ENCODE measurements at places on chromosomes 5 and 9.

DNA sequence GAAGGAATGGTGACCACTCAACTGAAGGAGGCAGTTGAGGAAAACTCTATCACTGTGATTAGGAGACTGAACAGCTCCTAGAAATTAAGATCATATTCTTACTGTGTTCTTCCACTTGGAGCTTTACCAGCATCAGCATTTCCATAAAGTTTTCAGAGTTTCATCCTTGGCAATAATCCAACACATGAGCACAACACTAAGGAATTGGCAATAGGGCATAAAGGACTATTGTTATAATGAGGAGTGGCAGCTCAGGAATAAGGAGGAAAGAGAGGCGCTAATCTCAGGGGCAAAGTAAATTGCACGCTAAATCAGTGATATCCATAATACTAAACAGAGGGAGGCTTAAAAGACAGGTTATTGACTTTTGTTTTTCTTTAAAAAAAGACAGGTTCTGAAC is 338.9 kb downstream of the EFNA5 start:
- DNase-seq, result no peak

GRCh38 chr9:14180093-14180959 is 133.6 kb downstream of the NFIB start:
- peak; percentile 94 for DNase-seq

GRCh38 chr5:67283988-67284487 is 87.4 kb upstream of the CD180 start:
- DNase-seq, result no peak

DNA sequence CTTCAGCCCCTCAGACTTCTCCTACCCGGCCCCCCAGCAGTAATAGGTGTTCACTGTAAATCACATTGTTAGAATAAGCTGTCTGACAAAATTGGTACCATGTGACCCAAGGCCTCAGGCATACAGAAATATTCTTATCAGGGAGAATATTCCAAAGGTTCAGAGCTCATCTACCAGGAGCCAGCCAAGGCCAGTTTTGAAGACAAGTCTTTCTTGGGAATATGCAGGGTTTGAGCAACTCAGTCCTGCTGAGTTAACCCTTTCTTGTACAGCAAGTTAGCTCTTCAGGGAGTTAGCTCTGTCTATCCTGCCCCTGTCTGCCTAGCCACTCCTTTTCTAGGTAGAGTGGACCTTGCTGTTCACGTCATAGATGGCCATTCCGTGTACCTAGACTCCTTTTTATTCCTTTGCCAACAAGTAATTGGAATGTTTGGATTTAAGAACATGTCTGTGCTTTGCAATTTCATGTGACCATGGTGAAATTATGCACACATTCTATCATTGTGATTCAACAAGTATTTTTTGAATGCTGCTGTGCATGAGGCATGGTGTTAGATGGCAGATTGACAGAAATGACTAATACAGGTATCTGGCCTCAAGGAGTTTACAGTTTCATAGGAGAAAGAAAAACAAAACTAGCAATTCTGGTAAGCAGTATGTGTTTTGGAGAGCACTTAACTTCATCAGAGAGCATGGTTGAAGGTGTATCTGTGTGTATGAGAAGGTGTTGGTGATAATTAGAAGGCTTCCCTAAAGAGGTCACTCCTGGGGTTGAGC is 22.6 kb downstream of the TGFBR1 start:
- no peak for DNase-seq

DNA sequence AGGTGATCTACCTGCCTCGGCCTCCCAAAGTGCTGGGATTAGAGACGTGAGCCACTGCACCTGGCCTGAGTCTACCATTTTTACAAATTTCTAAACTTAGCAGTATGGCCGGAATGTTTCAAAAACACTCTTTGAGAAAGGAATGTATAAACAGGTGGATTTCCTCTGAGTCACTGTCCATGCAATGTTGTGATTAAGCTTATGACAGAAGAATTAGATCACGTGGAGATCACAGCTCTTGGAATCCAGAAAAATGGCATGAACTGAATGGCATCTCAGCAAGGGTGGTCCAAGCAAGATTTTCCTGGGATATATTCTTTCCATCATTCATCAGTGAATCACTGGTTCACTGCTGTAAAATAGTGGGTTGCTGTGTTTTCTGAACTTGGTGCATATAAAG is 865.0 kb downstream of the PTPRD start:
- no peak for DNase-seq

- DNase-seq, result no peak
Measured at GRCh38 chr9:16217943-16218701, 652.3 kb downstream of the BNC2 start.

- DNase-seq, result peak; percentile 100
Measured at GRCh38 chr9:14345354-14346230, 31.7 kb upstream of the NFIB start.

GRCh38 chr5:132753135-132753987 is 6.1 kb downstream of the CCNI2 start:
- DNase-seq, result peak; percentile 34

DNA sequence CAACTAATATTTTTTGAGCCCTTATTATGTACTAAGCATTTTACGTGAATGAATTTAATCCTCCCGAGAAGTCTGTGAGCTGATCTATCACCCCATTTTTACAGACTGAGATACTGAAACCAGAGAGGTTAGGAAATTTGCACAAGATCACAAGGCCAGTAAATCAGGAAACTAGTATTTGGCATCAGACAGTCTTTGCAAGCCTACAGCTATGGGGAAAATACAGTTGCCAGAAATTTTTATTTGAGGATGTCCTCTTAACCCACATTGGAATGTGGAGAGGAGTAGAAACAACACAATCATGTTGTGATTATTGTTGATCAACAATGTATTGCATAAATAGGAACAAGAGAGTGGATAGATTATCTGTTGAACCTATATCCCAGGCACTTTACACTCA is 2.3 kb upstream of the SLC46A2 start:
- no peak for DNase-seq

- DNase-seq, result peak; percentile 67
Measured at GRCh38 chr5:133714161-133714915, 102.0 kb upstream of the FSTL4 start.

- DNase-seq, result no peak
Measured at GRCh38 chr9:110115826-110116542, 92.0 kb downstream of the C9orf152 start.

GRCh38 chr5:175718401-175719108 is 60.7 kb downstream of the HRH2 start:
- DNase-seq, result no peak

- no peak for DNase-seq
Measured at GRCh38 chr5:6041977-6042550, 336.3 kb downstream of the MED10 start.

DNA sequence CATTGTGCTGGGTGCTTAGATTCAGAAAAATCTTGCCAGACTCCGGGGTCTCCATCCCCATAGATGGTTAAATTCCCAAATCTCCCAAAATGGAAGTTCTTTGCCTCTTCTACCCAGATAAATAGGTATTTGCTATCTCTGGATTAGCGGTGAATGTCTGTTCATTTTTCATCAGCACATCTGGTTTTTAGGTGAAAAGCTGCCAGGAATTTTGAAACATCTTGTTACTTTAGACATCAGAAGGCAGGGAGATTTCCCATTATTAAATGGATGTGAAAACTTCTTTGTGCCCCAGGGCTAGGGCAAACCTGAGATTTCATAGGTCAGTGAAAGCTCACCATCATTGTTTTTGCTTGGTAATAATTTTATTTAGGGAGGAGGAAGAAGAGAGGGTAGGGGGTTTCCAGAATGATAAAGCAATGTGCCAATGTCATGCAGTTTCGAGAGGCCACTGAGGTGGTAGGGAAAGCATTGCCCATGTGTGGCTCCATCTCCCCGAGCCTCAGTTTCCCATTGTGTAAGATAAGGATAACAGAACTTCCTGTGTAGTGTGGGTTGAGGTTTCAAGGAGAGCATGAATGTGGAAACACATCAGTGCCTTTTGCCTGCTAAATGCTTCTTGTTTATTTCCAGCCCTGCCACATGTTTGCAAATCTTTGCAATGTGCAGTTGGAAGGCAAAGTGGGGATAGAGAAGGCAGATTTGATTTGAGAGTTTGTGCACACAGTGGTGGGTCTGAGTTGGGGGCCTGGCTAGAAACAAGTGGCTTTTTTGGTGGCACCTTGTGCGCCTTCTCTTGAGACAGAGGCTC is 147.2 kb upstream of the KLF4 start:
- no peak for DNase-seq

Measured in NCI-H446 (cell line).